ENCODE measurements at places on chromosomes 1 and 21.

- no peak for DNase-seq
These were observed 131.4 kb upstream of the RAB4A start for GRCh38 chr1:229139331-229140118.

DNA sequence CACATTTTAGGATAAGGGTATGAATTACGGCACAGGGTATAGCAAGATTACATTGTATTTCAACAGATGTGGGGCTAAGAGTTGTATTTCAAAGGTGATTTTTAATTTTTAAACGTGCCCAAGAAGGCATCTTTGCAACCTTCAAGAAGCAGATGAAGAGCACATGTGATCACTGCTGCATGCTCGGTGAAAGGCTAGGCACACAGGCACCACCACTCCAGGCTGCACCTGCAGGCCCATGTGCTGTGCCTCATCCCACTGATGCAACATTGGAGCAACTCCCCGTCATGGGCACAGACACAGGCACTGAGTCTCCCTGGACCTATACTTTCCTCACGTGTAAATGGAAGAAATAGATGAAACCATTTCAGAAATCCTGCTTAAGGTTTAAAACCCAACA is 23.5 kb downstream of the UBE2G2 start:
- no peak for DNase-seq

DNA sequence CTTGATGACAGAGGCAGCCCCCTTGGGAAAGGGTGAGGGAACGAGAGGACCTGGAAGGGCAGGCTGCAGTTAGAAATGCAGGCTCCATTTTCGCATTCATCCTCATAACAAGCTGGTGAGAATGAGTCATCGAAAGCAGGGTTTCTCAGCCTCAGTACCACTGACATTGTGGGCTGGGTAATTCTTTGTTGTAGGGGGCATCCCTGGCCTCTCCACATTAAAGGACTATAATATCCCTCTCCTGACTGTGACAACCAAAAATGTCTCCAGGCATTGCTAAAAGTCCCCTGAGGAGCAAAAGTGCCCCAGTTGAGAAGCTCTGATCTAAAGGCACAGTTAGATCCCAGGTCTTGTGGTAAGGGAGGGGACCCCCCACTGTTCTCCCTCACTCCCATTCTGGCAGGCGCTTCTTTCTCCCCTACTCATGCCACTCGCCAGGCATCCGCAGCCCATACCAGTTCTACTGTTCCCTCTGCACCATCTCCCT is 20.4 kb downstream of the KCNN3 start:
- DNase-seq = peak; percentile 20

DNA sequence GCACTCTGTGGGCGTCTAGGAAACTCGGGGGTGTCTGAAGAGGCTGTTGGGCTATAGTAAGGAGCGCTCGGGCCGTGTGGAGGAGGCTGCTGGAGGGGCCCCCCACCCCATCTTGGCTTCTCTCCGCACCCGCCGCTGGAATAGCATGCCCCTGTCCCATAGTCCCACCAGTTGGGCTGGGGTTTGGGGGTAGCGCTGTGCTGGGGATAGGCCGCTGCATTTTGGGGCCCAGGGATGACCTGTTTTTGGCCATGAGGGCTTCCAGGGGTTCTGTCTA is 511 bp downstream of the EFNA3 start:
- DNase-seq = no peak

DNA sequence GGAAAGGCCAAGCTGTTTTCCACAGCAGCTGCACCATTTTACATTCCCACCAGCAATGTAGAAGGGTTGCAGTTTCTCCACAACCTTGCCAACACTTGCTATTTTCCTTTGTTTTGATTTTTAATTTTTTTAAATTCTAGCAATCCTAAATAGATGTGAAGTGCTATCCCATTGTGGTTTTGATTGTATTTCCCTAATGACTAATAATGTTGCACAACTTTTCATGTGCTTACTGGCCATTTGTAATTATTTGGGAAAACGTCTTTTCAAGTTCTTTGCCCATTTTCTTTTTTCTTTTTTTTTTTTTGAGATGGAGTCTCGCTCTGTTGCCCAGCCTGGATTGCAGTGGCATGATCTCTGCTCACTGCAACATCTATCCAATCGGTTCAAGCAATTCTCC is 53.9 kb downstream of the VCAM1 start:
- no peak for DNase-seq

GRCh38 chr21:32705139-32705538 is 22.7 kb downstream of the SYNJ1 start:
- DNase-seq = peak; percentile 12

DNA sequence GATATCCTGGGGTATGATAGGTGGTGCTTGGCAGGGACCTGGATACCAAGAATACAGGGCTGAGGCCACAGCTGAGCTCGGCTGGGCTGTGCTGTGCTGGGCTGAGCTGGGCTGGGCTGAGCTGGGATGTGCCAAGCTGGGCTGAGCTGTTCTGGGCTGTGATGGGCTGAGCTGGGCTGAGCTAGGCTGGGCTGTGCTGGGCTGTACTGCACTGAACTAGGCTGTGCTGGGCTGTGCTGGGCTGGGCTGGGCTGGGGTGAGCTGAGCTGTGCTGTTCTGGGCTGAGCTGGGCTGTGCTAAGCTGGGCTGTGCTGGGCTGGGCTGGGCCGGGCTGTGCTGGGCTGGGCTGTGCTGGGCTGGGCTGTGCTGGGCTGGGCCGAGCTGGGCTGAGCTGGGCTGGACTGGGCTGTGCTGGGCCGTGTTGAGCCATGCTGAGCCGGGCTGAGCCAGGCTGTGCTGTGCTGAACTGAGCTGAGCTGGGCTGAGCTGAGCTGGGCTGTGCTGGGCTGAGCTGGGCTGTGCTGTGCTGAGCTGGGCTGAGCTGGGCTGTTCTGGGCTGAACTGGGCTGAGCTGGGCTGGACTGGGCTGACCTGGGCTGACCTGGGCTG is 94.7 kb upstream of the ACTRT2 start:
- no peak for DNase-seq

GRCh38 chr1:2192031-2192995 is 2.3 kb downstream of the FAAP20 start:
- DNase-seq = peak; percentile 42

DNA sequence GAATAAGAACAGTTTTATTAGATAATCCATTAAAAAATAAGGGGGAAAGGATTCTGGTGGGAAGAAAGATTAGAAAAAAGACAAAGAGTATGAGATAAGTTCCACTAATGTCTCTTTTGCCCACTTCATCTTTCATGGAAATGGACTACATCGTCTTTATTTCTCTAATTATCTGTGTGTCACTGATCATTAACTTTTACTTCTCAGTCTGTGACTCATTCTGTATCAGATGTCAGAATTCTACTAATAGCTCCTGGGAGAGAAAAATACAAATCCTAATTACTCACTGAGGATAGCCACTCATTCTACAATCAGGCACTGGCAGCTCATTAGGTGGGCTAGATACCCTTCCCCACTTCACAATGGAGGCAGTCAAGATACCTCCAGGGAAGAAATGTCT is 41.7 kb downstream of the ILDR2 start:
- no peak for DNase-seq

DNA sequence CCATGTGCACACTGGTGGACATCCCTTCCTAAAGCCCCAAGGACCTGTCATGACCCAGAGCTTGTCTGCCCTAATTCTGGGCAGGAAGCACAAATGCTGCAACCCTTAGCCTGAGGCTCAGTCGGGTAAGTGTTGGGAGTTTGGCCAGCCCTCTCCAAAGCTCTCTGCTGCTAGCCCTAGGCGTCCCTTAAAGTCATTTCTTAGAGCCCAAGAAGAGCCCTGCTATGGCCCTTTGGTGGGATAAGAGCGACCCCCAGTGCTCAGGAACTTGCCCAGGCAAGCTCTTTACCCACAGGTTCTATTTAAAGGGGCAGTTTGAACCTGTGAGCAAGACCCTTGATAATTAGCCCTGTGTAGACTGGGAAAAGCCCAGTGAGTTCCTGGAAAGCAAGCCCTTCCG is 356.8 kb downstream of the RRAGC start:
- no peak for DNase-seq

DNA sequence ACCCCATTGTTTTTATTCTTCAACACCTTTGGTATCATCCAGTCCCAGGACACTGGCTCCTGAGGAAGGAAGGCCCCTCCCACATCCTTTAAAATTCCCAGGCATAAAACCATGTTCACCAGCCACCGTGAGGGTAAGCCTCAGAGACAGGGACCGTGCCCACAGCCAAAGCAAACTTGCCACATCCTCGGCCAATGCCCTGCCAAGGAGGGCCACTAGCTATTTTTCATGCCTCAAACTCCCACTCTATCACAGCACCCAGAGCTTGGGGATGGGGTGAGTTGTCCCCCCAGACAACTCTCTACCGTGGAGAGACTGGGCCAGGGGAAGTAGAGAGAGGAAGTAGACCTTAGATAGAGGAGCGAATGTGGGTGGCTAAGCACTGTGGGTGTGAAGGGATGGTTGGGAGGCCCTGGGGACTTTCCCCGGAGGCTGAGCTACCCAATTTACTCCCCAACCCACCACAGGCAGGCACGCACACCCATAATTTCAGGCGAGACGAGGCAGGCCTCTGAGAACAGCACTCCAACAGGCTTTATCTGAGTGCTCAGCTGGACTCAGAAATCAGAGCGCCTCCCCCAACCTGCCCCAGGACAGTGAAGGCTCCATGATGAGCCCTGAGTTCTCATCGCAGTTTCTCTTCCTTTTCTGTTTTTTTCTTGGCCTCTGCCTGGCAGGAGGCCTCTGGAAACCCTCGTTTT is 15.9 kb upstream of the BTG2 start:
- no peak for DNase-seq

DNA sequence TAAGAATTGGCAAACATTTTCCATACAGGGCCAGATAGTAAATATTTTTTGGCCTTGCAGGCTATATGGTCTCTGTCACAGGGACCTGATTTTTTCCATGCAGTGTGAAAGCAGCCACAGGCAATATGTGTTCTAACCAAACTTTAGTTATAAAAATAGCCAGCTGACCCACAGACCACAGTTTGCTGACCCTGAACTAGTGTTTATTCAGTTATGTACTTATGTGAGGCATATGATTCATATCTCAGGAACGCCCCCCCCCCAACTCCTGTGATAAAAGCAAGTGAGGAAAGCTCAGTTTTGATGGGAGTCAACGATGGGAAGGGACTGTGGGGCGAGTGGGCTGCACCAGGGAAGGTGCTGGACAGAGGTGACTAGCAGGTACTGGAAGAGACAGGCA is 80.1 kb downstream of the HMGB4 start:
- peak; percentile 94 for DNase-seq

- no peak for DNase-seq
These were observed 6.4 kb downstream of the CASZ1 start for GRCh38 chr1:10789803-10790702.

GRCh38 chr1:4105300-4105880 is 205.3 kb upstream of the C1orf174 start:
- DNase-seq = no peak

GRCh38 chr1:97680470-97680869 is 240.4 kb downstream of the DPYD start:
- DNase-seq = no peak

GRCh38 chr1:178275049-178275448 is 181.1 kb downstream of the RASAL2 start:
- peak; percentile 46 for DNase-seq

GRCh38 chr1:119895102-119895501 is 1.2 kb downstream of the ADAM30 start:
- DNase-seq = no peak

DNA sequence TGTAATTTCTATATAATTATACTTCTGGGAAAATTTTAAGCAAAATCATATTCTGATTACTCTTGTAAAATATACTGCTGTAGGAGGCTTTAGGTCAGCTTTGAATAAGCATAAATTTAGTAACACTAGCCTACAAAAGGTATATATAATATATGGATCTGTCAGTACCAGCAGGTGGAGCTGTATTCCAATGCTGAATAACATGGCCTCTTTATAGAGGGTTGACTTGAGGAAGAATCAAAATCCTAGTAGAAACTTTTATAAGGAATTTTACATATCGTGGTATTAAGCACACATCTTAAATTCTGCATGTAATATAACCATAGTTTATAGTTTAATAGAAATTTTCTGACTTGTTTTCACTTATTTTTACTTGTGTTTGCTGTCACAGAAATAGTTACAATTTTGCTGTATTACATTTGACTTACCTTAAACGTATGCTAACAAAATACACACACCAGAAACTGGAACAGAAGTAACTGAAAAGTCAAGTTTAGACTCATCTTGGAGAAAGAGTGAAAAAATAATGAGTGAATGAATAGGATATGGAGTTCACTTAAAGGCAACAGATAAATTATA is 79.3 kb downstream of the HMCN1 start:
- peak; percentile 79 for DNase-seq

DNA sequence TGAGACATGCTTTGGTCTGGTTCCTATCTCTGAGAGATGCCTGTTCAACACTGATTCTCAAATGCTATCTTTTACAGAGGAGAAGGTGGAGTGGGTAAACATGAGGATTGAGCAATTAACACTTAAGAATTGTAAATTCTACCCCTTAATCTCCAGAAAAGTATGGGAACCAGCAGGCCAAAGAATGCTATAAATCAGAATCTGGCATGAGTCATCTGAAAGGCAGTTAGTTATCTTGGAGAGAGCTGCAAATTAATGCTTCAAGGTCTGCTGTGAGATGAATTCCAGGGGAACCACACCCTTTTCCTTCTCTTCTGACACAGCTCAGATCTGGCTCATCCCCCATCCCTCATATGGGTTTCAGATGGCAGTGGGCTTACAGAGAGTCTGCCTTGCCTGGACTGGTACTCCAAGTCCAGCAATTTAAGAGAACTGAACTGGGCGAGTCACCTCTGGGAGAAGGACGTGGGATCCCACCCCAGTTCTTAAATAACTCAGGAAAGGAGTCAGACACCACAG is 5.2 kb downstream of the S100A10 start:
- DNase-seq = peak; percentile 75

- no peak for DNase-seq
These were observed 38.3 kb downstream of the SNAP47 start for GRCh38 chr1:227773558-227773957.

- no peak for DNase-seq
These were observed 29.1 kb downstream of the SMYD2 start for GRCh38 chr1:214310010-214310409.

- DNase-seq = no peak
These were observed 51.0 kb upstream of the POU2F1 start for GRCh38 chr1:167169642-167170041.

GRCh38 chr1:44786138-44786840 is 1.7 kb downstream of the BEST4 start:
- DNase-seq = peak; percentile 74

DNA sequence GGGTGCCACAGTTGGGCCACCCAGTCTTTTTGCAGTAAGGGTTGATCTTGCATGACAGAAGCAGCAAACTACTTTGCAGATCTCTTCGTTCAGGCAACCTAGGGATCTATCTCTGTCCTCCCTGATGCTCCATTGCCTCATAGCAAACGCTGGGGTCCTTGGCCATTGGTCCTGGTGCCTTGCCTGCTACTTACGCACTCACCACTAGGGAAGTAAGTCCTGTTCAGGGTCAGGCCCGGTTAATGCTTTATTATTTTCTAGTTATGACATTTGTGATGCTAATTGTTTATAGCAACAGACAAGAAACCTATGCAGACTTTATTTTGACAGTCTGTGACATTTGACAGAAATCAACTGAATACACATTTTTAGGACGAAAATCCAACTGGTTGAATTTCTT is 326.5 kb upstream of the FMN2 start:
- no peak for DNase-seq

GRCh38 chr1:225747566-225747965 is 30.1 kb upstream of the SRP9 start:
- peak; percentile 55 for DNase-seq

Data from astrocyte of the spinal cord (primary cell).